Epithelial cell of proximal tubule (primary cell): ENCODE measurements at places on chromosomes 3 and 15. TPM values are rescaled to one million over a fixed set of nuclear protein-coding genes. Genes with fewer than 3 reads are reported as not detected.

The GATM gene
- total RNA-seq = 4.7 and 9.9 TPM in 2 replicates

The ZNF774 gene
- 1.1 and 5.9 TPM in 2 replicates for total RNA-seq

The RETNLB gene
- not detected in 2 replicates for total RNA-seq

GRCh38 chr3:160968761-160969160 lies 136.4 kb downstream of the B3GALNT1 start:
- DNase-seq = no peak

GRCh38 chr3:55584030-55584429 lies 96.9 kb upstream of the WNT5A start:
- DNase-seq = no peak

DNA sequence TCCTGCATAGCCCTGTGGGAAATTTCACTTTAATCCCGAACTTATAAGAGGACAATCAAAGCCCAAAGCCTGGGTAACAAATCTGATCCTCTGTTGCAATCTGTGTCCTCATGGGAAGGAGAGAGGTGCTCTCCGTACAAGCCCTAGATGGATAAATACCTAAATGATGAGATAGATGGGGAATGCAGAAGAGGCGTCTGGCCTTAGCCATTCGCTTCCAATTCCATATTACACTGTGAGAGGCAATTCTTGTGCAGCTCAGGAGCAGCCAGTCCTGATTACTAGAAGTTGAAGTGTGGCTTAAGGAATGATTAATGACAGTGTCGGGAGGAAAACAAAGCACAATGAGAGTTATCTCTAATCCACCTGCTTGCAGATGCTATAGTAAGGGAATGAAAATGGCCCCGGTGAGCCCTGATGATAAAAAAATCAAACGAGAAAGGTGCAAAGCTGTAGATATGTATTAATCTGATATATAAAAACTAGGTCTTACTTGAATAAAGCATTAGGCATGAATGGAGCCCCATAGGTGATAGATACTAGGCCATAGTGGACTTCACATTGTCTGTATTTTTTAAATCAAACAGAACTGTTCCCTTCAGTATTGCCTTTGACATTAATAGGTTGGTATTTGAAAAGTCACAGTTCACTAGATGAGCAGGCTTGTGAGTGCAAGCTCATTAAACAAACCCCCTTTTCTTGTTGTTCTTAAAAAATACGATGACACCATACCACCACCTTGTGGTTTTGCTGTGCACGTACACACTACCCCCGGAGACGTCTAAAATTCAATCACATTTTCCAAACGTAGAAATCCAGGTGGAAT lies 54.2 kb upstream of the TMCO5A start:
- DNase-seq = no peak
